ENCODE measurements at places on chromosomes 5 and 9.

DNA sequence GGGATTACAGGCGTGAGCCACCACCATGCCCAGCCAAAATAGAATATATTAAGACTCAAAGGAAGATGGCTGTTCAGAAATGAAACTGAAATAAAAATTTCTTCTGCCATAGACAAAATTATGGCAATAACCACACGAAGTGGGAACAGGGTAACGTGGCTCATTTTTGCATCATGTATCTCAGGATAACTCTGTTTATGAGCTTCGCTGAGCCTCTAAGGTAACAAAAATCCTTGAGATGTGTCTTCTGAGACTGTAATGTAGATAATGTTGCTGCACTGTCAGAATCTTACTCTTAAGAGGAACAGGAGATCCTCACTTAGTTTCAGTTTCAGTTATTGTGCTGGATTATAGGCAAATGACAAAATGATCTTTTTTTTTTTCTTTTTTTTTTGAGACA, 153.8 kb downstream of the GOLPH3 start:
- DNase-seq = no peak

- DNase-seq = no peak
These were observed 139.1 kb downstream of the BASP1 start for GRCh38 chr5:17356551-17356950.

- DNase-seq = no peak
These were observed 14.6 kb downstream of the SEPTIN8 start for GRCh38 chr5:132762246-132763000.

- no peak for DNase-seq
These were observed 45.9 kb upstream of the APC start for GRCh38 chr5:112691758-112692157.

All from NCI-H1105 treated with DMSO at 0.1 percent for 48 hours (cell line).